ENCODE measurements at places on chromosomes 4 and X.

GRCh38 chrX:129930941-129931410 is 25.0 kb downstream of the UTP14A start:
- DNase-seq, result no peak

- DNase-seq, result no peak
Measured at GRCh38 chr4:112082954-112083586, 62.2 kb upstream of the FAM241A start.

- peak; percentile 96 for DNase-seq
Measured at GRCh38 chr4:40205259-40206198, 8.7 kb downstream of the RHOH start.

DNA sequence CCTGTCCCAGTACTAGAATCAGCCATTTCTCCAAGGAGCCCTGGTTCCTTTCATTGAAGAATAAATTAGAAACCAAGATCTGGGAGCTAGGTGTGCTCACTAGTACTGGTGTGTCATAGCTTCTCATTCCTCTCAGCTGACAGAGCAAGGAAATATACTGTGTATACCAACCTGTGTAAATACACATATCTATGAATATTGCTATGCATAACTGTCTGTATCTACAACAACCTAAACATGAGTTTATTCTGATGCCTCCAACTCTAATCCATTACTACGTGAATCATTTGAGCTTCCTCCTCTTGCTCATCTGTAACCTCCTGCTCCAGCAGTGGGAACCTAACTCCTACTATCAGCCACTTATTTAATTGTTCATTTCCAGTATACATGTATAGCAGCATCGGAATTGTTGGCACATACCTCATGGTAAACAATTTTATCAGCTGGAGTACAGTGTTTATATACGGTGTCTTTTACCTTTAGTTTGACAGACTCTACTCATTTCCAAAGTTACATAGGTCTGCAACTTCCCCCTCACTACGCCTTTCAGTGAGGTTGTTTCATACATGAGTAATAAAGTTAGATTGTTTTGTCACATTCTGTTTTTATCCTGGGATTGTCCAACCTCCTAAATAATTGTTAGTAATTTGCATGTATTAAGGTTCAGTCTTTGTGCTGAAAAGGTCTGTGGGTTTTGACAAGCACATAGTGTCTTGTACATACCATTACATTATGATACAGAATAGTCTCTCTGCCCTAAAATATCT is 7.1 kb upstream of the SCRG1 start:
- DNase-seq, result no peak

DNA sequence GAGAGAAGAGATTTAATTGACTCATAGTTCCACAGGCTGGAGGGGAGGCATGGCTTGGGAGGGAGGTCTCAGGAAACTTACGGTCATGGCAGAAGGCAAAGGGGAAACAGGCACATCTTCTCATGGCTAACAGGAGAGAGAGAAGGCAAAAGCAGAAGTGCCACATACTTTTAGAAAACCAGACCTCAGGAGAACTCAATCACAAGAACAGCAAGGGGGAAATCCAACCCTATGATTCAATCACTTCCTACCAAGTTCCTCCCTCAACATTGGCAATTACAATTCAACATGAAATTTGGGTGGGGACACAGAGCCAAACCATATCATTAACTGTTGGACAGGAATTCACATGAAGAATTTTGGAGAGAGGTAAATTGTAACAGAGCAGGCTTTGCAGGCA is 485.3 kb upstream of the PITX2 start:
- DNase-seq, result no peak

GRCh38 chrX:154304846-154305245 is 9.3 kb downstream of the TKTL1 start:
- DNase-seq, result no peak

DNA sequence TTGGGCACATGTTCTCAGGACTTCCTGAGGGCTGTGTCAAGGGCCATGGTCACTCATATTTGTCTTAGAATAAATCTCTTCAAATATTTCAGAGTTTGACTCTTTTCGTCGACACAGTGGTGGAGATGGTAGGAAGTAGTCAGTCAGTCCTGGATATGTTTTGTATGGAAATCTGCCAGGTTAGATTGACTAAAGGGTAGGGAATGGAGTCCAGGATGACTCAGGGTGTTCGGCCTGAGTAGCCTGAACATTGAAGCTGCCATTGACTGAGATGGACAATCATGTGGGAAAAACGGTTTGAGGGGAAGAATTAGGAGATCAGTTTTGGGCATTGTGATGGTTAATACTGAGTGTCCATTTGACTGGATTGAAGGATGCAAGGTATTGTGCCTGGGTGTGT is 177.1 kb upstream of the CENPE start:
- no peak for DNase-seq

- DNase-seq, result no peak
Measured at GRCh38 chrX:103376979-103377324, 614 bp downstream of the BEX3 start.

- DNase-seq, result no peak
Measured at GRCh38 chrX:19727887-19728648, 159.3 kb downstream of the SH3KBP1 start.

DNA sequence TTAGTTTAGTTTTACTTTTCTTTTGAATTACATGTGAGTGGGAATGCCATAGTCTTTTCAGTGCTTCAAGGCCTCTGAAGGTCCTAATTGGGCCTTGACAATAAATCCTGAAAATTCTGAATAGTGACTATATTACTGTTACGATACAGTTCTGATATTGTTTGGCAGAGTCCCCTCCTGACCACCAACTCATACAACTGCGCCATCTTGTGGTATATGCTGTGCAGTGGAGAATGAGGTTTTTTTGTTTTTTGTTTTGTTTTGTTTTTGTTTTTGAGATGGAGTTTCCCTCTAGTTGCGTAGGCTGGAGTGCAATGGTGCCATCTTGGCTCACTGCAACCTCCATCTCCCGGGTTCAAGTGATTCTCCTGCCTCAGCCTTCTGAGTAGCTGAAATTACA is 56.6 kb upstream of the CHRDL1 start:
- peak; percentile 64 for DNase-seq

- no peak for DNase-seq
Measured at GRCh38 chr4:41389356-41389755, 132.6 kb downstream of the UCHL1 start.

DNA sequence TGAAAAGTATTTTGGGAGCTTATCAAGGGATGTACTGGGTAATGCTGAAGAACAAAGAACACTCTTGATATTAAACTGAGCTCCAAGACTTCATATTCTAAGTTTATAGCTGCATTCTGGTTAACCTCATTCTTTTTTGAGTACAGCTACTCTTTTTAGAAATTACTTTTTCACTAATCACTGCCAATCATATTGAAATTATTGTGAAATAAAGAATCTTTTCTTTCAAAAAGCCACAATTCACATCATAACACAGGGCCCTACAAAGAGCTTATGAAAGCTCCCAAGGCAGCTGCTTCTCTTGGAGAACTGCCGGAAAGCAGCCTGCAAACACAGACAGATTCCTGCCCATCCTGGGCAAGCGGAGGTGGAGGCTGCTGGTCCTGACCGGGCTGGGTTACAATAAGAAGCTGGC is 121.4 kb downstream of the RNF150 start:
- no peak for DNase-seq

DNA sequence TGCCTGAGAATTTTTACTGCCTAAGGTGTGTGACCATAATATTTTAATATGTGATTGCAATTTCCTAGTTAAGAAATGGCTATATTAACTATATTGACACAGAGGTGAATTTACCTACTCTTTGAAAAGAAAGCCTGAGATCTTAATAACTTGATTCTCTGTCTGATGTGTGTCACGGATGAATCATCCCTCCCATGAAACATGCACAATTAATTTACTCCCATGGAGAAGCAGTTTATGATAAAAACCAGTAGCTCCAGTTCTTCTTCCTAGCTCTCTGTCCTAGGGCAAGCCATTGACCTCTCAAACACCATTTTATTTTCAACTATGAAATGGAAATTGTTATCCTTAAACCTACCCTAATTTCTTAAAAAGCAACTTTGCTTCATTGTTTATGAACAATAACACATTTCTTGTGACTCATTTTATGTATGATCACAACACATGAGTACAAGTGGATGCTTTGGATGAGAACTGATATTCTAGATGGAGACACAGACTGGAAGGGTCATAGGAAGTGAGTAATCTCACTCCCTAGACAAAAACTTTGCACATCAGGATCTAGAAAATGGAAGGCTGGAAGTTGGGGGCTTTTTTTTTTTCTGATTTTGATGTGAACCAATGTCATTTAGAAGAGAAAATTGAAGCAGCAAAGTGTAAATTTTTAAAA is 438.3 kb downstream of the GPAT3 start:
- no peak for DNase-seq

GRCh38 chrX:64205441-64205734 is at the start of gene AMER1:
TSS of gene AMER1 (minus strand) at chrX:64205708. CDS start at chrX:64193286, 12,422 bp downstream.
- DNase-seq, result no peak

DNA sequence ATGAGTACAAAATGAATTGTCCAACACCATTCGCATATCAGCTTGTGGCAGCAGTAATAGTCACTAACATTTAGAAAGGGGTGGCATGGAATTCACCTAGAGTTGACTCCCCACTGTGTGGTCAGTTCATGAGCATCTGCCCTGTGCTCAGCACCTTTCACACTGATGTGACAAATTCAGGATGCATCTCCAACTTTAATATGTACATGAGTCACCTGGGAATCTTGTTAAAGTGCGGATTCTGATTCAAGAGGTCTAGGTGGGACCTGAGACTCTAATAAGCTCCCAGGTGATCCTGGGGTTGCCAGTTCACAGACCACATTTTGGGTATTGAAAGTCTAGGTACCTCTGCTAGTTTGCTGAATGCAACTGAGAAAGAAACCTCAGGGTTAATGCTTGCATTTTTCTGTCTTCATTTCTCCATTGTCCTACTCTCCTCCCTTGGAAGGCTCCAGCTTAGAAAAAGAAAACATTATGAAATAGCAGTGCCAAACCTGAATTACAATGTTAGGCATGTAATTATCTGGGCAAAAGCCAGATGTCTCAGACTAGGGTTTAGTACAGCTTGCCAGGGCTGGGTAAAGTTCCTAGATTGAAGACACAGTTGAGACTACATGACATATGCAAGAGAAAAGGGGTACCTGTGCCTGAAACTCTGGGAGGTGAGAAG is 32.7 kb downstream of the TMSB4X start:
- DNase-seq, result no peak

DNA sequence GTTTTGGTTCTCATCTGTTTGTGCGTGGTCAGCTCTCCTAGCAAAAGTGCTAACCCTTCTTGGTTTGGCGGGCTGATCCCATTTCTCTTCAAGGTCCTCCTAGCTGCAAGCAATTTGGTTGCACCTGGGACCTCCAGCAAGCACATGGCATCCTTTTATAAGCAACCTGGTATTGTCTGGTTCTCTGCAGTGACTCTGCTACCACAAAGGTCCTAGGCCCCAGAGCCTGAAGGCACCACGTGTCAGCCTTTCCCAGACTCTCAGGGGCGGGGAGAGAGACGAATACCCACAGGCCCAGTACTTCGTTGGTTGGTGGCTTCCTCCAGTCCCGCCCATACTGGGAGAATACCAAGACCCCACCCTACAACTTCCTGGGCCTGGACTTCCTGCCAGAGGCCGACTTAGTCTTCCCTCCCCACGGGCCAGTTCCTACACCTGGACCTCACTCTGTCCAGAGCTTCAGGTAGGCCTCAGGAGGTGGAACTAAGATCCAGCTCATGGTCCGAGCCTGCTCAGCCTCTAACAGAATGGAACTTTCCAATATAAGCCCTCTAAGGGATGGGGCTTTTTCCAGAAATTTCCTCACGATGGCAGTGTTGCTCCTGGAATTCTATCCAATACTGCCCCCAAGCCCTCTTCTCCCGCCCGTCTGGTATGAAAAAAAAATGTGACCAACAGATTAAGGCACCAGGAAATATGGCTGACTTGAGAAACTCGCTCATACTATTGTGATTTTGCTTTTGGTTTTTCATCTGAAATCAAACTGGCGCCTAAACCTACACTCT is 192.5 kb upstream of the STK26 start:
- peak; percentile 98 for DNase-seq

DNA sequence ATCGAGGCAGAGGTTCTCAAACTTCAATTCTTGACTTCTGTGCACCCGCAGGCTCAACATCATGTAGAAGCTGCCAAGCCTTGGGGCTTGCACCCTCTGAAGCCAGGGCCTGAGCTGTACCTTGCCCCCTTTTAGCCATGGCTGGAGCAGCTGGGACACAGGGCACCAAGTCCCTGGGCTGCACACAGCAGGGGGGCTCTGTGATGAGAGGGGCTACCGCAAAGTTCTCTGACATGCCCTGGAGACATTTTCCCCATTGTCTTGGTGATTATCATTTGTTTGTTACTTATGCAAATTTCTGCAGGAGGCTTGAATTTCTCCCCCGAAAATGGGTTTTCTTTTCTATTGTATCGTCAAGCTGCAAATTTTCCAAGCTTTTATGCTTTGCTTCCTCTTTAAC is 4.9 kb upstream of the MAGEB17 start:
- no peak for DNase-seq

GRCh38 chr4:40723728-40724127 is 26.0 kb upstream of the NSUN7 start:
- no peak for DNase-seq

DNA sequence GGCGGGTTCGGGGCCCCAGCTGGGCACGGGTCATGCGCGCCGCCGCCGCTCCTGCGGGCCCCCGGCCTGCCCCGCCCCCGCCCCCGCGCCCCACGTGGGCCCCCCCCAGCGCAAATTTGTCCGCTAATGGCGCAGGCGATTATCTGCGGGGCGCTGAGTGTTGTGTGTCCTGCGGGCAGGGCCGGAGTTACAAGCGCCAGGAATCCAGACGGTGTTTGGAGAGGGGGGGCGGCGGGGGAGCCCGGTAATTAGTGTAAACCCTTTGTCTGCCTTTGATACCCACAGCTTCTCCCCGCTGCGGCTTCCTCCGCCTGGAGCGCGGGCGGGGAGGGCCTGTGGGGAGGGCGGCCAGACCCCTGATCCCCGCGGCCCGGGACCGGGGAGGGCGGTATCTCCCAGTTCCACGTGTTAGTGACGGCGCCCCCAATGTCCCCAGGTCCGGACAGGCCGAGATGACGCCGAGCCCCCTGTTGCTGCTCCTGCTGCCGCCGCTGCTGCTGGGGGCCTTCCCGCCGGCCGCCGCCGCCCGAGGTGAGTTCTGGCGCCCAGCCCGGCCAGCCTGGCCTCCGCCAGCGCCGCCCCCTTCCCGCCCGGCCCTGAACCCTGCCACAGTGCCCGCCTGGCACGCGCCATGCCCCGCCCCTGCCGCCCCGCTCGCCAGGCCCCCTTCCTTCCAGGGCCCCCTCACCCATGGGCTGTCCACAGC is 761 bp downstream of the FGFRL1 start:
- peak; percentile 44 for DNase-seq

DNA sequence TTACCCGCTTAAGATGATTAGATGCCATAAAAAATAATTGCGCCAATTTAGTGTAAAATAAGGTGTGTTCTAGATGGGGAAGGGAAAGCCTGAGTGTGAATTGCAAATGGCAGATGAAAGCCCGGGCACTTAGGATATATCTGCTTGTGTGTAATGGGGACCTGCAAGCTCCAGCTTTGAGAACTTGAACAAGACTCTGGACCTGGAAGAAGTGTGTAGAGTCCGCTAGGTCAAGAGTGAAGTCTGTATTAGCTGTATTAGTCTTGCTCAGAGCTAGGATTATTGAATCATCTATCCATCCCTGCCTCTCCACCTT is 4.2 kb downstream of the NEUROG2 start:
- no peak for DNase-seq

All from KBM-7 (cell line).